Esophagus mucosa (tissue), 1 donor: ENCODE measurements at places on chromosomes 7 and 10. TPM values are rescaled to one million over a fixed set of nuclear protein-coding genes. Genes with fewer than 3 reads are reported as not detected.
A peak's percentile ranks its signal among the peaks of the same experiment; 100 is the strongest.

The PCBD1 gene
- 45.8 TPM for total RNA-seq

The SYT15 gene
- total RNA-seq, result 1.4 TPM

The IQUB gene
- not detected for total RNA-seq

The DOCK1 gene
- total RNA-seq, result 37.6 TPM

The ITPRID1 gene
- 0.28 TPM for total RNA-seq

The LIPF gene
- not detected for total RNA-seq

The PPP1R17 gene
- total RNA-seq, result not detected

The SLC13A1 gene
- not detected for total RNA-seq

The CFAP58 gene
- total RNA-seq, result 0.12 TPM

The NFE2L3 gene
- total RNA-seq, result 1.8 TPM

The HOXA11 gene
- total RNA-seq, result not detected

DNA sequence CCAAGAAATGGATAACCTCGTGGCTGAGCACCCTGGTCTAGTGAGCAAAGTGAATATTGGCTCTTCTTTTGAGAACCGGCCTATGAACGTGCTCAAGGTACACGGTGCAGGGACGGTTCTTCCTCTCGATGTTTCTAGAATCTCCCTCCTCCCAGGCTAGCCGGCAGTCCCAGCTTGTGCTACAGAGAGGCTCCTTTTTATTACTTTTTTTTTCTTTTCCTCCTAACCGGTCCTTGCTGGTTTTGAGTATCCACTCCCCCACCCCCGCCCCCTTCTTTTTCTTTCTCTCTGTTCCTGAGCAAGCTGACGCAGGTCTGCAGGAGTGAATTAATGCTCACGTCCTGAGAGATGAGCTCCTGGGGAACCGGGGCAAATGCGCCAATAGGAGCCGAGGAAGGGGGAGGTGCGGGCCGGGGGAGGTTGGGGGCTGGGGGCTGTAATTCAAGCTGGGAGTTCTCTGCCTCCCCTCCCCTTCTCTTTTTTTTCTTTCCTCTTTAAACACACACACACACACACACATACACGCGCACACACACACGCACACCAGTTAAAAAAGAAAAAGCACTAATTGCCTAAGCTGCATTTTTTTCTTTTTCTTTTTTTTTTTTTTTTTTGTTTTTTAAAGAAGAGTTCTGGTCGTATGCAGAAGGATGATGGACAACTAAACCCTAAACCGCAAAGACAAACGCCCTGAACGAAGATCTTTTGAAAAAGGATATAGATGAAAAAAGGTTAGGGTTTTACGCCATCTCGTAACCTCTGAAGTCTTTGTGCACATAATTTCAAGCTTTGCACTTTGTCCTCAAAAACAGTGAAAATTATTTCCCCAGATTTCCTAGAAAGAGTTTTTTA is 6.6 kb downstream of the CPA2 start:
- peak; percentile 23 for ATAC-seq

DNA sequence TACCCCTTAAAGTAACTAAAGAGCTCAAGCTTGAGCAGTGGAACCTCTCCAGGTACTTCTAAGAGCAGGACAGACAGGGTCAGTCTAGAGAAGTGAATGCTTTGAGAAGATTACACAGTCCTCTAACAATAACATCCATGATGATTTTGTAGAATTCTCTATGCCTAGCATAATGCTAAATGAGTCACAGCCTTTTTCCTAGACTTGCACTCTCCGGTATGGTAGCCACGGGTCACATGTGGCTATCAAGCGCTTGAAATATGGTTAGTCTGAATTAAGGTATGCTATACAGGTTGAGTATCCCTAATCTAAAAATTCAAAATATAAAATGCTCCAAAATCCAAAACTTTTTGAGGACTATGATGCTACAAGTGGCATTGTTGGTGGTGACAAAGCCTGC is 166.6 kb upstream of the MKLN1 start:
- no peak for ATAC-seq

DNA sequence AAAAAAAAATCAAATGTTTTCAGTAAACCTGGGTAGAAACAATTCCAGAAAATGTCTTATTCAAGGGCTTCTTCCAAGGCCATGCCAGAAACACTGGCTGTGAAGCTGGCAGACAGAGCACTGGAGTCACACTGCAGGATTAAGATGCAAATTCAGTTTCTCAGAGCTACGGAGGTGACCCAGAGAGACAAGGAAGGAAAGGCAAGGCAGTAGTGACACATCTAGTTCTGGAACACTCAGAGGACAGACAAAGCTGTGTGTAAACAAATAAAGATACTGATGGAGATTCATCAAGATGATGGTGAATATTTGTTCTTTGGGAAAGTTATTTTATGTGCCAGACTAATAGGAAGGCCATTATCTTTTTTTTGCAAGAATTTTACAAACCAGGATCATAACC is 608.3 kb upstream of the C7orf33 start:
- ATAC-seq, result no peak

GRCh38 chr7:6159524-6160031 is 112.8 kb downstream of the CYTH3 start:
- no peak for ATAC-seq

DNA sequence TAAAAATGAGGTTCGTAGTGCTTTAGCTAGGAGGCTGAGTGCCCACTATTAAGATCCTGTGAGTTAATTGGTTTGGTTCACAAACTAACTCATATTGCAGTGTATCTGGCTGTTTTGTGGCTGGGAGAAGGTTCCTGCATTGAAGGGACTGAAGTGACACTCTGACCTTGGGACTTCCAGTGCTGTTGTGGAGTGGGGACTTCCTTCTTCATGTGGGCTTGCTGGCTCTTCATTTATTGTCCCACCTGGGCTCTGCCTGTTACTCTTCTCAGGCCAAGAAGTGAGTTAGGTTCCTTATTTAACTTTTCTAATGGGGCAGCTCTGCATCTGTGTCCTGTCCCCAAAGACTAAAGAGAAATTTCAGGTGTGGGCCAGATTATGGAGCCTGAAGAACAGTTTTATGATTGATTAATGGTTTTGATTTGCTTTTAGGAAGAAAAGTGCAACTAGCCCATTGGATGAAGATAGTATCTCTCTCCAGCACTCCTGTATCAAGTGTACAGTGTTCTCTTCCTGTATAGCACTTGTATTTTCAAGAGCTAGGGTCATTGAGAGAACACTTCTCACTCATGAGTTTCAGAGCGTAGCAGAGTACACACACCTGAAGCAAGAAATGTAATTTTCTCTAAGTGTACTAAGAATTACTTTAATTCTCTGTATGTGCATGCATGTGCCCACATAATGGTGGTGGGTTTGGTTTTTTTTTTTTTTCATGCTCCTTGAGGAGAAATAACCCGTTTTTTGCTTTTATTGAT is 54.8 kb downstream of the AUTS2 start:
- no peak for ATAC-seq

- ATAC-seq, result peak; percentile 18
Measured at GRCh38 chr7:1973321-1974251, 259.2 kb downstream of the MAD1L1 start.

GRCh38 chr7:129367700-129368388 is 66.4 kb upstream of the STRIP2 start:
- peak; percentile 89 for ATAC-seq

DNA sequence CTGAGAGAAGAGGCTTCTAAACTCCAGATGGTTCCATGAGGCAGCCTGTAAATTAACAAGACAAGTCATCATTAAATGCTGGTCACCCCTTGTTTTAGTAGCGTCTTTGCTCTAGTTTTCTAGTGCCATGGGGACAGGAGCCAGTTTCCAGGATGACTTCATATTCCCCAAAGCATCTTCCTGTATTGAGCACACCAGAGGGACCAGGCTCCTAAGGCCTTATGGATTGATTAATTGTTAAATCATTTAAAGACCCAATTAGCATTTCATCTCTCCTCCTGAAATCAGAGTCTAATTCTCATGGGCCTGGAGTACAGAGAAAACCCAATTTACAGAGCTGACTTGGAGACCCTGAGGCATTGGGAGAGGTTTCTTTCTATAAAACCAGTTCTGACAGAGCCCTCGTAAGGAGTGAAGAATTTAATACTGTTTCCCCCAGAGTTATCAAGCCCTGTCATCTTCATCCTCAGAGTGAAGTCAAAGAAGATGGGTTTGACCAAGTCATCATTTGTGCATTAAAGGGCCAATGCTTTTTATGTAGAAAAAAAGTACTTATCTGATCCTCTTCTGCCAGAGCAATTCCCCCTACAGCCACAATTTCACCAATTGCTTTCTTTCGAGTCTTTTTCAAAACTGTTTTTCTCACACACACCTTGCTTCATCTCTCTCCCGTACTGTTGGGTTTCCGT is 678.7 kb downstream of the SDK1 start:
- ATAC-seq, result no peak

DNA sequence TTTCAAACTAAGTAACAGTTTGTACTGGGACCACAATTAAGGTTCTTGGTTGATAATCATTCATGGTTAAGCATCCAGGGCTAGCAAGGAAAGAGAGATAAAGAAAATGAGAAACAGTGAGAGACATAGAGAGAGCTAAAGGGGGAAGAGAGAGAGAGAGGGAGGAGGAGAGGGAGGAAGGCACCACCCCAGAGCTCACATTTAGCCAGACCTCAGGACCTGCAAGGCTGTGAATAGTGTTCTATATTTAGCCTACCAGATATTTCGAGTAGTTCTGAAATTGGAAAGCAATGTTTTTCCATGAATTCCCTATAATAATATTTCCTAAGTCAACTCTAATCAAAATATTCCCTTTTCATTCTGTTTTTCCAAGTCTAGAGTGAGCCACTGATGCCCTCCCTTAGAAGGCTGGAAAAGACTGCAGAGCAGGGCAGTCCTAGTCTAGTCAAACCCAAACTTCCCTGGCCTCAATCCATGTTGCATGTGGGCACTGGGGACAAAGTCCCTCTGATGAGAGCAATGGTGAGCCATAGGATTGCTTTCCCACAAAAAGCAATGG is 119.4 kb upstream of the INHBA start:
- ATAC-seq, result no peak

- ATAC-seq, result no peak
Measured at GRCh38 chr10:667096-667495, 22.4 kb downstream of the DIP2C start.

DNA sequence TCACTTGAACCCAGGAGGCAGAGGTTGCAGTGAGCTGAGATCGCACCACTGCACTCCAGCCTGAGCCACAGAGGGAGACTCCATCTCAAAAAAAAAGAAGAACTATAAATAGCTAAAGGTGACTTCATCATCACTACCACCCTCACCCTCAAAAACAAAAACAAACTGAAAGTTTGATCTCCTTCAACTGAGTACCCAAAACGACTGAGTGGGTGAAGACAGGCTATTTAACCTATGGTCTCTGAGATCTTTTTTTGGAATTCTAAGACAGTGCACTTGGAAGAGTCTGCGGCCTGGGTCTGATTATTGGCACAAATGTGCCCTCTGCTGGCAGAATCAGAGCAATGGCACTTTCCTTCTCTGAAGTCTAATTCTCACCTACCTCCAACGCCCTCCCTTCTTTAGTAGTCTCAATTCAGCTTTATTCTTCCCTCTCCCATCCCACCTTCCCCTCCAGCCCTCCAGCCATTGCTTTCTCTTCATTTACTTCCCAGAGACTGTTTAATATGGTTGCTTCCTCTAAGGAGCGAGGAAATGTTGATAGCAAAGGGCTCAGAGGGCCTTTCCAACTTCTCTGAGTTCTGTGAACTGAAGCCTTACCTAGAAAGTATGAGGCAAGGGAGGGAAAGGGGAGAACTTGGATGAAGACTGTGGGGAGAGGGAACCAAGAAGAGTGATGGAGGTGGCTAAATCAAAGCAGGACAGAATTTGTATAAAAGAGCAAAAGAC is 2.9 kb upstream of the MYOZ1 start:
- ATAC-seq, result peak; percentile 74

DNA sequence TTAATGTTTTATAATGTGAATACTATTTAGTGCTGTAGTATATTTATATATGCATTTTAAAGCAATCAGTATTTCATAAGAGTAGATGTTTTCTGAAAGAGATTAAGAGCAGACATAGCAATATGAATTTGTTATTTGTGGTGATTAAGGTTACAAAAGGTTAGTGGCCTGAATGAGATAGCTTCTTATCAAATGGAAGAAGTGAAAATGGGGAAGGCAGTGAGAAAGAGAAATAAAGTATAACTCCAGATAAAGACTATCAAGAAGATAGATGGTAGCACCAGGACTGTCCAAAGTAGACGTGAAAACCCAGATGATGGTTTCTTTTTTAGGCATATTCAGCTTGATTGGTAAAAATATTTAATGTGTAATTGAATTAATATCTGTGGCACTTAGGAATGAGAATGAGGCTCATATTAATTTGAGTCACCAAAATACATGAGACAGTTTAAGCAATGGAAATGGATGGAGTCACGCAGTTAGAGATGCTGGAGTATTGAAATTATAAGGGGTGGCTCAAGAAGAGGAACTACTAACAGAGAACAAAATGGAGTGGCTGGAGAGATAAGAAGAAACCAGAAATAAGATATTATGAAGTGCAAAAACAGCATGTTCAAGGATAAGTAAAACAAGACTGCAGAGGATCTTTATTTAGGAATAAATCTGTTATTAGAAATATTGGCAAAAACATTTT is 288.0 kb upstream of the SEMA3C start:
- no peak for ATAC-seq

- no peak for ATAC-seq
Measured at GRCh38 chr10:95416270-95416669, 125.5 kb upstream of the PDLIM1 start.
